ENCODE measurements at places on chromosomes 5 and 9. TPM values are rescaled to one million over a fixed set of nuclear protein-coding genes. Genes with fewer than 3 reads are reported as not detected.
A peak's percentile ranks its signal among the peaks of the same experiment; 100 is the strongest.

GRCh38 chr5:141431286-141431685 is 979 bp downstream of the PCDHGA12 start:
- no peak for DNase-seq

SLC36A2 gene
- not detected for total RNA-seq

- DNase-seq: no peak
Observed at GRCh38 chr9:12956261-12956660, 181.4 kb downstream of the LURAP1L start.

ARSI gene
- not detected for total RNA-seq

- no peak for DNase-seq
Observed at GRCh38 chr5:90170261-90170660, 239.3 kb downstream of the CETN3 start.

- no peak for DNase-seq
Observed at GRCh38 chr9:108603141-108603540, 252.6 kb downstream of the ACTL7B start.

SLC36A3 gene
- not detected for total RNA-seq

DNA sequence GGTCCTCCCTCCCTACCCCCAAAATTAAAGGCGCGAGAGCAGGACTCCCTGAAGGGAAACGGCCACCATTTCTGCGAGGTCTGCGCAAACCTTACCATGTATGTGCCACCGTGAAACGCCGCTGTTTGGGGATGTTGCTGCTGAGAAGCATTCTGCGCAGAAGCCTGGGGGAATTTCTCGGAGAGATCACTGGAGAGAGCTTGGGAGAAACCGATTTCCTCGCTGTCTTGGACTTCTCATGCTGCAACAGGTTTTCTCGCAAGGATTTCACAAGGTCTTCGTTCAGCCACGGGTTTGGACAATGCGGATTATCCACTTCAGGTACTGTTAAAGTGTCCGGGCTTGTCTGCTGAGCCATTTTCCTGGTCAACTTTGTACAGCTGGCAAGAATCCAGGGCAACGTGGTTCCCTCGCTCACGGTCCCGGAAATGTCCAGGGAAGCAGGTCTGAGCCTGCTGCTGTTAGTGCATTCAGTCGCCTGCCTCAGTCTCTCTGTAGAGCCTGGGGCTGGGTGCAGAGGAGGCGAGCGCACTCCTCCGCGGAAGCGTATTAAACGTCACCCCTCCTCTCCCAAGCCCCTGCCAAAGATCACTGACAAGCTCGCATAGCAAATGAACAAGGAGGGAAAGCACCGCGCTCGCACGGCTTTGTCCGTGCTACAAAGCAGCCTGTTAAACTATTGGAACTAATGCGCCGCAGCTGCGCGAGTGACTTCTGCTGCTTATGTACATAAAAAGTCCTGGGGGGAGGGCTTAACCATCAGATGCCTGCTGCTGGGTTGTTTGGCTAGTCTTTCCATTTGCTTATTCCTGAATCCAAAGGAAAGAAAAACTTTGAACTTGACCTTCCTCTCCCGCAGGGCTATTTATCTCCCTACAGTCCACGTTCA is 125.1 kb downstream of the PDE4D start:
- peak; percentile 2 for DNase-seq

FGFR4 gene
- 4.4 TPM for total RNA-seq

GRCh38 chr5:79255786-79256557 is 20.0 kb downstream of the JMY start:
- no peak for DNase-seq

- no peak for DNase-seq
Observed at GRCh38 chr5:3584724-3585531, 10.7 kb upstream of the IRX1 start.

- no peak for DNase-seq
Observed at GRCh38 chr9:111036429-111036789, 1.9 kb downstream of the LPAR1 start.

DNA sequence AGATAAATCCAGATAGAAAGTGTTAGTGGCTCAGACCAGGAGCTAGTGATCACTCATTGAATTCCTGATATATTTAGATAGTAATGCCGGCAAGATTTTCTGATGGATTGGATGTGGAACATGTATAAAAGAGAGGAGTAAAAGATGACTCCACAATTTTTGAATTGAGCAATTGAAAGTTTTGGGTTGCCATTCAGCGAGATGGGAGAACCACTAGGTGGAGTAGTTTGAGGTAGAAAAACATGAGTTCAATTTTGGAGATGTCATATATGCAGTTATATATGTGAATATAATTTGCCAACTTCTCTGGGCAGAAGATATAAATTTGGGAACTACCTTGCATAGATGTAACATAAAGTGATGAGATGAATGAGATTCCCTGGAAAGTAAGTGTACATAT is 502.5 kb upstream of the SEMA6A start:
- DNase-seq: no peak

DNA sequence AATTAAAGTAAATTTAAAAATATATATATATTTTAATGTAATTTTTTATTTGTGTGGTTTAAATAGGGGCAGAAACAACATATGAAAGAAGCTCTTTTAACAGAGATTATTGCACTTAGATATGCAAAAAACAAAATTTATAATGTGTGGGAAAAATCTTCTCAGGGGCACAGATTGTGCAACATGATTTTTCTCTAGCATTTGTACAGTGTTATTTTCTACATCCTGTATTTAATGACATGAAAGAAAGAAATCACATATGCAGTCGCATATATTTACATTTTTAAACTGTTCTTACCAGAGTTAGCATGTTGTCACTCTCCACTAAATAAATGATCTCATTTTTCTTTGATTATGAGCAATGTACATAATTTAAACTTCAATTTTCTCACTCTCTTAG is 265.3 kb upstream of the CTNND2 start:
- no peak for DNase-seq

DNA sequence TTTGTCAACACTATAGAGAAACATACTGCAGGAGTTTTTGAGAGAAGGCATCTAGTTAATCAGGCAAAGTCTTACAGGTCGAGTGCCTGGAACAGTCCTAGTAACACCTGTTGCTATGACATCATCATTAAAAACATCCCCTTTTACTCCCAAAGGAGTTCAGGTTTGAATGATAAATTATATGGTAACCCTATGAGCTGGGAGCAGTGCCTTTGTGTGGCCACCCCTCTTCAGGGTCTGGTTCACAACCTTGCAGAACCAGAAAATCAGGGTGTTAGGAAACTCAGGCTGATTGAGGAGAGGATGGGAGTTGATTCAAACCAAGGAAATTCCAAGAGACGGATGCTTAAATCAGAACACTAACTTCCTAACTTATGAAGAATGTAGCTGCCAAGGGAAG is 179.1 kb upstream of the RASEF start:
- no peak for DNase-seq

All from CD4-positive, CD25-positive, alpha-beta regulatory T cell (primary cell).